ENCODE measurements at places on chromosomes 7 and 10.

DNA sequence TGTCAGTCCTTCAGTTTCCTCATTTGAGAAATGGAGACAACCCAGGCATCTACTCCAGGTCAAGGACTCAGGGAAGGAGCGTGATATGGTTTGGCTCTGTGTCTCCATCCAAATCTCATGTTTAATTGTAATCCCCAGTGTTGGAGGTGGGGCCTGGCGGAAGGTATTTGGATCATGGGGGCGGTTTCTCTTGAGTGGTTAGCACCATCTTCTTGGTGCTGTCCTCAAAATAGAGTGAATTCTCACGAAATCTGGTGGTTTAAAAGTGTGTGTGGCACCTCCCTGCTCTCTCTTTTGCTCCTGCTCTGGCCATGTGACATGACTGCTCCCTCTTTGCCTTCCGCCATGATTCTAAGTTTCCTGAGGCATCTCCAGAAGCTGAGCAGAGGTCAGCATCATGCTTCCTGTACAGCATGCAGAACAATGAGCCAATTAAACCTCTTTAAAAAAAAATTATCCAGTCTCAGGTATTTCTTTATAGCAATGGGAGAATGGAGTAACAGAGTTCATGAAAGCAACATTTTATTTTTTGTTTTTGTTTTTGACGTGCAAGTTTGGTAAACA is 30.0 kb downstream of the ARHGAP22 start:
- no peak for DNase-seq

- DNase-seq = no peak
Measured at GRCh38 chr10:64148607-64149006, 627.4 kb downstream of the REEP3 start.

GRCh38 chr10:127524908-127525665 is 24.0 kb upstream of the NPS start:
- no peak for DNase-seq

DNA sequence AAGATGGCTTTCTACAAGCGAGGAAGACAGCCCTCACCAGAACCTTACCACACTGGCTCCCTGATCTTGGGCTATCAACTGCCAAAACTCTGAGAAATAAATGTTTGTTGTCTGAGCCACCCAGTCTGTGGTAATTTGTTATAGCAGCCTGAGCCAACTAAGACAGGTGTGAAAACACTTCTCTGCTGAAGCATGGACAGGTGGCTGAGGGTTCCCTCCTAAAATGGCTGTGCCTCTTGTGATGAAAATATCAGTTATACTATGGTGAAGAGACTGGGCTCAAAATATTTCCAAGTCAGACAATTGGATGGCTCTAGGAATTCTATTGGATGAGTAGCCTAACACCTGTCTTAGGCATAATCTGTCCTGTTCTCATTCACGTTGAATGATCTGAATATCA is 78.1 kb downstream of the CDK1 start:
- DNase-seq = no peak

GRCh38 chr7:74306730-74307469 is 17.7 kb downstream of the CLIP2 start:
- DNase-seq = no peak

GRCh38 chr7:11473220-11473619 is 358.8 kb downstream of the THSD7A start:
- DNase-seq = no peak

GRCh38 chr10:117137031-117137910 is 799 bp downstream of the VAX1 start:
- DNase-seq = no peak

DNA sequence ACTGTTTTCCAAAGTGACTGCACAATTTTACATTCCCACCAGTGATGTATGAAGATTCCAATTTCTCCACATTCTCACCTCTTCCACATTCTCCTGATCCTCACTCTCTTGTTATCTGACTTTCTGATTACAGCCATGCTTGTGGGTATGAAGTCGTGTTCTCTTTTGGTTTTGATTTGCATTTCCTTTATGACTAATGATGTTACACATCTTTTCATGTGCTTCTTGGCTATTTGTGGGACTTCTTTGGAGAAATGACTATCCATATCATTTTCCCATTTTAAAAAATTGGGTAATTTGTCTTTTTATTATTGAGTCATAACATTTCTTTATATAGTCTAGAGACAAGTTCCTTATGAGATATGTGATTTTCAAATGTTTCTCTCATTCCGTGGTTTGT is 10.5 kb upstream of the GIMAP8 start:
- no peak for DNase-seq

- no peak for DNase-seq
Measured at GRCh38 chr7:140034421-140034820, 28.3 kb downstream of the PARP12 start.

GRCh38 chr10:26969145-26969926 is 108.6 kb upstream of the ABI1 start:
- no peak for DNase-seq

DNA sequence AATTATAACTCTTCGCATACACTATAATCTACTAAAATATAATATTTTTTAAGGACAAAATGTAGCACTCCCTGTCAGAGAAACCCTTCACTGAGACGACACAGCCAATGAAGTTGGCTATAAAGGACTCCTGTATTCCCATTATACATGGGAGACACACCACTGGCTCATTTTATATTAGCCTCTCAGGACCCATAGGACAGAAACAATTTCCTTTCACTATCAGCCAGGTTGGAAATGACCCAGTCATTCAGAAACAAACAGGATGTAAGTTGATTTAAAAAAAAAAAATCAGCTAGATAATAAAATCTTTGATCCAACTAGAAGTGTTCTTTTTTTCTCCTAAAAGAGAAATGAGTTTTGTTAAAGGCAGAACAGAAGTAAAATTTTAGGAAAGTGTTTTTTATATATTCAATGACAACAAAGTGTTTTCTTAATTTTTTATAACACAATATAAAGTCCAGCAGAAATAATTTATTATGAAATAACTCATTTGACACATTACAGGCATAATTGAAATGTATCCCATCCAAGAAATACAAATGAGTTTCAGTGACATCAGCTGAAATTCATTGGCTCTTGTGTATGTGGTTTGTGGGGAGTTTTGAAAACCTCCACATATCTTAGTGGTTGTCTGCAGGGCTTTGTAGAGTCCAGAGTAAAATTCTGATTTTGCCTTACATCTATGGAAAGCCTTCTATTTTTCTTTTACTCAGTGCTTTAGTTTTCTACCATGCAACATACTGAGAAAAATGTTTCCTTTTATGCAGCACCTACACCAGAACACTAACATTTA is 64.1 kb downstream of the CTTNBP2 start:
- DNase-seq = no peak

All from type B pancreatic cell (in vitro differentiated cells).